ENCODE measurements at places on chromosomes 2 and 18.

GRCh38 chr18:1665079-1665478 lies 760.4 kb downstream of the ADCYAP1 start:
- no peak for DNase-seq

DNA sequence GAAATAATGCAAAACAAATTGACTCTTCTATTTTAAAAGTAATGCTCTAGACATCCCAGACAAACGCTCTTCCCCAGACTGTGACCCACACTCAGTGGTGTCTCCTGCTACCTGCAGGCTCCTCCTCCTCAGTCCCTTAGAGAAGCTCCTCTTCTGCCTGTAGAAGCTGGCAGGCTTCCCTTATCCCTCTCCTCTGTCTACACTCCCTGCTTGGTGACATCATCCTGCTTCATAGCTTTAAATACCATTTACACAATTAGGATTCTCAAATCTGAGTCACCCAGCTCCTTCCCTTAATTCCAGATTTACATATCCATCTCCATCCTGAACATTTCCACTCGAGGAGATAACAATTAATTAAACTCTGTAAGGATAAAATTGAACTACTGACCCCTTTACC lies 167.9 kb downstream of the FBXO15 start:
- no peak for DNase-seq

- DNase-seq: no peak
These were observed 378 bp downstream of the WDPCP start for GRCh38 chr2:63587814-63588384.

GRCh38 chr2:85470850-85471800 lies 52.6 kb downstream of the SH2D6 start:
- no peak for DNase-seq

DNA sequence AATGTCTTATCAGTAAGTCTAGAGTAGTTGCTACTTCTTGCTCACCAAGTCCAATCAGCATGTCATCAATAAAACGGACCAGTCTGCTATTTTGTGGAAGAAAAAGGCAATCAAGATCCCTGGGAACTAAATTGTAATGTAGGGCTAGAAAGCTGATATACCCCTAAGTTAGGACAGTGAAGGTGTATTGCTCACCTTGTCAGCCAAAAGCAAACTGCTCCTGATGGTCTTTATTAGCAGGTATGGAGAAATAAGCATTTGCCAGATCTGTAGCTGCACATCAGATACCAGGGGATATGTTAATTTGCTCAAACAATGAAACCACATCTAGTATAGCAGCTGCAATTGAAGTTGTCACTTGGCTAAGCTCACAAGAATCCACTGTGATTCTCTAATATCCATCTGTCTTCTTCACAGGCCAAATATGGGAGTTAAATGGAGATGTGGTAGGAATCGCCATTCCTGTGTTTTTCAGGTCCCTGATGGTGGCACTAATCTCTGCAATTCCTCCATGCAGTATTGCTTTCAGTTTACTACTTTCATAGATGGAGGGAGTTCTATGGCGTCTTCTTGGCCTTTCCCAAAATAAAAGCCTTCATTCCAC lies 75.0 kb downstream of the TMEM237 start:
- DNase-seq: no peak

GRCh38 chr2:100784681-100785080 lies 35.3 kb upstream of the NPAS2 start:
- DNase-seq: no peak

DNA sequence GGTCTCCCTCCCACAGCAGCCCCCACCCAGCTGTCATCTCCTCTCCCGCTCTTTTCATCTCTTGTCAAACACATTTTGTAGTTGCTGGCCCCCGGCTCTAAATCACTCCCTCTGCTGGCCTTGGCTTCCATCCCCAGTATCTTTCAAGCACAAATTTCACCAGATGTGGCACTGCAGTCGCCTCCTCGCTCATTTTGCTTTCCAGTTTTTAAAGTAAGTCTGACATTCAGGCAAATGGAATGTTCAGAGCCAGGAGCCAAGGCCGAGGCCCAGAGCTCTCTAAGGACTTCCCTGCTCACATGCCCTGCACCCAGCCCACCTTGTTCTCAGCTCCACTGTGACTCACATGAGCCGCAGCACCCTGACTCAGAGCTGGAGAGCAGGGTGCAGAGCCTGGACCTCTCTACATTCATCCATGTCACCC lies 158.4 kb downstream of the GALNT14 start:
- no peak for DNase-seq

DNA sequence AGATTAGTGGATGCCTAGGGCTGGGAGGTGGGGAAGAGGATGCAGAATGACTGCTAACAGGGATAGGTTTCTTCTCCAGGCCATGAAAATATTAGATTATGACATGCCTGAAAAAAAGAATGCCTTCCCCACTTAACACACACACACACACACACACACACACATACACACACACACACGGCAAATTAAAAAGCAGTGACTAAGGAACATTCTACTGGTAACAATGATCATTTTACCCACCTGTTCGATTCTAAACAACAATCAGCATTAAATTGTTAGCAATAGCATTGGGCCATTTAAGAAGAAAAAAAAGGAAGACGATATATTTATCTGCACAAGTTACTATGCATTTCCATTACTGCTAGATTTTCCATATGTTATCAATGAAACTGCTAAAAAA lies 10.8 kb downstream of the CACNB4 start:
- no peak for DNase-seq

- DNase-seq: no peak
These were observed 136.5 kb upstream of the NFATC1 start for GRCh38 chr18:79259218-79259617.

GRCh38 chr2:217297096-217297495 lies 437.2 kb upstream of the TNP1 start:
- DNase-seq: no peak

- DNase-seq: no peak
These were observed 30.9 kb upstream of the KCNE4 start for GRCh38 chr2:223020971-223021675.

GRCh38 chr2:148524519-148524919 lies 120.0 kb upstream of the EPC2 start:
- no peak for DNase-seq

- no peak for DNase-seq
These were observed 606 bp downstream of the AGBL5 start for GRCh38 chr2:27051902-27052645.

DNA sequence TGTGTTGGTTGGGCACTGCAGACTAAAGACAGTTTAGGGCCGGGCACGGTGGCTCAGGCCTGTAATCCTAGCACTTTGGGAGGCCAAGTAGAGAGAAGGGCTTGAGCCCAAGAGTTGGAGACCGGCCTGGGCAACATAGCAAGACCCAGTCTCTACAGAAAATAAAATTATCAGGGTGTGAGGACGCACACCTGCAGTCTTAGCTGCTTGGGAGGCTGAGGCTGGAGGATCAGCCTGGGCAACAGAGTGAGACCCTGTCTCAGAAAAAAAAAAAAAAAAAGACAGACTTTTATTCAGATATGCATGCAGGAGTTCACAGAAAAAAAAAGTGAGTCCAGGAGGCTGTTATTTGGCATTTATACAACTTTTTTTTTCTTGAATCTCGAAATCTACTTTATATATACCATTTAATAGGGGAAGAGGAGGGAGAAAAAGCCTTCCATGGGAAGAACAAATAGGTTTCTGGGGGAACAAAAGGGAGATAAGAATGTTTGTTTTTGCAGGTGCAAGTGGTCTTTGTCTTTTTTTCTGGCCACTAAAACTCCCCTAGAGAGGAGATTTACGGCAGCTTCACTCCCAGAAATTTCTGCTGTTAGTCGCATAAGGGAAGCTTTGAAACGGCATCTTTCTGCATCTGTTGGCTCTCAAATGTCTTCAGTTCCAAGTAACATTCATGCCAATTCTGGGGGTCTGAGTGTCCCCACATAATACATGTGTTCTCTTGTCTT lies 4.1 kb upstream of the MSH6 start:
- DNase-seq: no peak

- no peak for DNase-seq
These were observed 100.3 kb downstream of the IRS1 start for GRCh38 chr2:226699321-226699720.

DNA sequence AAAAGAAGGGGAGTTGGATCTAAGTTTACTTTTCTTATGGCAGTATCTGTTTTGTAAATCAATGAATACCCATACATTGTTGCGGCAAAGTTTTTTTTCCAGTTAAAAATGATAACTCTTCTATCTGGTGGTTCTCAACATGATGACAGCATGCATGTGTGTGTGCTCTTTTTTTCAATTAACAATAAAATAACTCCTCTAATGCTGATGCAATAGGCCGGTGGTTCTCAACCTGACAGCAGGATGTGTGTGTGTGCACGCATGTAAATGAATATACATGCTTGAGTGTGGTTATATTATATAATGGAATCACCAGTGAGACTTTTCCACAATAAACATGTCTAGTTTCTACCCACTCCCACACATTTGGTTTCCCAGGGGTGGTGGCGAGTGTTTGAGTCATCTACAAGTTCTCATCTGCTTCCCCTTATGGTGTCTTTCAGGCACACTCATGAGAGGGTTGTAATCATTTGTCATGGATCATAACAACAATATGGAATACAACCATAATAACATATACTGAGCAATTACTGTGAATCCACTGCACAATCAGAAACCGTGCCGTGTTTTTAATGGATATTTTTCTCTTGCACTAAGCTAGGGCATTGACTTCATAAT lies 31.2 kb downstream of the PARD3B start:
- no peak for DNase-seq

- DNase-seq: no peak
These were observed 10.5 kb downstream of the IL1R2 start for GRCh38 chr2:102002228-102002627.

GRCh38 chr2:206823178-206823577 lies 57.8 kb downstream of the FASTKD2 start:
- no peak for DNase-seq

Data from NCI-H187 (cell line).